ENCODE measurements at places on chromosomes 2 and 18. TPM values are rescaled to one million over a fixed set of nuclear protein-coding genes. Genes with fewer than 3 reads are reported as not detected.
A peak's percentile ranks its signal among the peaks of the same experiment; 100 is the strongest.

Gene CXCR1
- polyA plus RNA-seq, result not detected

- no peak overlapping the region for H3K4me3 ChIP-seq
- no peak for DNase-seq
- H3K27ac ChIP-seq, result no peak overlapping the region
- H3K4me1 ChIP-seq, result peaks cover 6% of the 10 kb centered on the region
- H3K36me3 ChIP-seq, result no peaks in the 10 kb centered on the region
Observed at GRCh38 chr18:37586656-37587225, 21.1 kb upstream of the CELF4 start.

Gene MBP
- 18.4 TPM for polyA plus RNA-seq

Gene HRH4
- polyA plus RNA-seq, result 0.07 TPM

GRCh38 chr2:61537277-61537949 is 743 bp downstream of the XPO1 start:
- H3K4me1 ChIP-seq, result 0 out of 2 replicates have a peak, but pooled peaks cover 6% of the 10 kb centered on the region
- H3K27ac ChIP-seq, result peak overlapping the region; percentile 97
- no peaks in the 10 kb centered on the region for H3K27me3 ChIP-seq
- DNase-seq, result peak; percentile 33

DNA sequence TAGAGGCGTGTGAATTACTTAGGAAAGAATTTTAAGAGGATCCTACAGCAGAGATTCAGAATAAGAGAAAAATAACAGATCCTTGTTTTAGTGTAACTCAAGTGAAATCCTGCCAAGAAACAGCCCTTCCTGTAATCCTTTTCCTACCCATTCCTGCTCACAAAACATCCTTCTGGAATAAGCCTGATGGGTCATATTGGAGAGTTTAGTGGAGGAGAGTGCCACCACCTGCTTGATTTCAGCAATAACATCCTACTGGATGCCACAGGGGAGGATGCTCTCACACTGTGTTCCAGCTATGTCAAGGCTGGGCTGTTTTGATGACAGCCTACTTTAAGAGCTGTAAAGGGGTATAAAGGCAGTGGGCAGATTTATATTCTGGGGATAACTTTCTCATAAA is 54.8 kb upstream of the CCDC178 start:
- peak; percentile 82 for DNase-seq
- no peaks in the 10 kb centered on the region for H3K36me3 ChIP-seq
- H3K27ac ChIP-seq, result no peak overlapping the region
- H3K4me3 ChIP-seq, result no peak overlapping the region

DNA sequence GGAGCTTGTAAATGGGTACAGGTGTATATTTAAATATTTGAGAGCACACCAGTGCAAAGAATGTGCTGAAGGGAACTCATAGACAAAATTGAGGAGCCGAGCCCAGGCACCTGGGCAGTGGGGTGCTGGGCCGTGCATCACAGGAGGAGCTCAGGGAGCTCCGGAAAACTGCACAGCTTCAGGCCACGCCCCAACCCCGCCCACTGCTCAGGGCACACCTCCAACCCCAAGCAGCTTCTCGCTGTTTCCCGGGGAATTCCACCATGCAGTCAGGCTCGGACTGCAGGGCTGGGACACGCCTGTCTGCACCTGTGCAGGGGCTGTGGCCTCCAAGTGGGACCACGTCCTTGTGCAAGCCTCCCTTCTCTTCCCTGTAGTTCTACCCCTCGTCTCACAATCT is 243.0 kb downstream of the HDAC4 start:
- no peak overlapping the region for H3K4me3 ChIP-seq
- H3K36me3 ChIP-seq, result no peaks in the 10 kb centered on the region
- H3K27ac ChIP-seq, result no peak overlapping the region
- H3K27me3 ChIP-seq, result no peaks in the 10 kb centered on the region
- DNase-seq, result peak; percentile 73
